ENCODE measurements at places on chromosomes 1 and 21.

- no peak for DNase-seq
These were observed 68.3 kb downstream of the CAPZB start for GRCh38 chr1:19416921-19417470.

GRCh38 chr1:43671193-43671592 lies 21.2 kb downstream of the KDM4A start:
- no peak for DNase-seq

DNA sequence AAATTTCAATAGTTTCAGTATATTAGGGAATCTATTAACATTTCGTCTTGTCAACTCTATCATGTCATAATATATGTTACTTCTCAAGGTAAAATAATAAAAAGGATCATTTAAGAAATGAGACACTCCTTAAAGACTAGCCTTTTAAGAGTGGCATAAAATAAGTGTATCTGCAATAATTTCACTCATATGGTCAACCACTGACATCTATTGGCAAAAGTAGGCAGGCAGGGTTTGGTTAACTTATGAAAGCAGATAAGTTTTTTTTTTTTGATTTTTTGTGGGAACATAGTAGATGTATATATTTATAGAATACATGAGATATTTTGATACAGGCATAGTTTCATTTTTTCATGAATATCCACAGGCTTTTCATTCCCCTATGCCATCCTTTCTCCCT lies 5.5 kb upstream of the RGS21 start:
- DNase-seq: peak; percentile 0

DNA sequence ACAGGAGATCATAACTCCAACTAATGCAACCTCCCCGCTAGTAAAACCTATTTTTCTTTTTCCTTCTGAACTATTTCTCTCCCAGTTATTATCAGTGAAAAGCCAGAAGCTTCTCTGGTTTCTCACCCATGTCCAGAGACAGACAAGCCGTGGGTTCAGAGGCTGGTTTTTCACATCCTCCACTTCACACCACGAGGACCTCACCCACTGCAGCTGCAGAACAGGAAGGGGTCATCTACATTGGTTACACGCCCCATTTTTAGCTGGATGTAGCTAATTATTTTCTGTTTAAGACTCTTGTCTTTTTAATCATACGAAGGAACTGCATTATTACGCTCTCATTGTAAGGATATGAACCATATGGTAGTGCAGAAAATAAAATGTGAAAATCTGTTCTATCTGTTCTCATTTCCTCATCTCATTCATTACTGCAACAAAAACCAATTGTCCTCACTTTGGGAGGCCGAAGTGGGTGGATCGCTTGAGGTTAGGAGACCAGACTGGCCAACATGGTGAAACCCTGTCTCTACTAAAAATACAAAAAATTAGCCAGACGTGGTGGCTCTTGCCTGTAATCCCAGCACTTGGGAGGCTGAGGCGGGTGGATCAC lies 39.1 kb upstream of the CLDN14 start:
- DNase-seq: no peak

- DNase-seq: no peak
These were observed 119.2 kb downstream of the ITSN1 start for GRCh38 chr21:33761441-33762036.

DNA sequence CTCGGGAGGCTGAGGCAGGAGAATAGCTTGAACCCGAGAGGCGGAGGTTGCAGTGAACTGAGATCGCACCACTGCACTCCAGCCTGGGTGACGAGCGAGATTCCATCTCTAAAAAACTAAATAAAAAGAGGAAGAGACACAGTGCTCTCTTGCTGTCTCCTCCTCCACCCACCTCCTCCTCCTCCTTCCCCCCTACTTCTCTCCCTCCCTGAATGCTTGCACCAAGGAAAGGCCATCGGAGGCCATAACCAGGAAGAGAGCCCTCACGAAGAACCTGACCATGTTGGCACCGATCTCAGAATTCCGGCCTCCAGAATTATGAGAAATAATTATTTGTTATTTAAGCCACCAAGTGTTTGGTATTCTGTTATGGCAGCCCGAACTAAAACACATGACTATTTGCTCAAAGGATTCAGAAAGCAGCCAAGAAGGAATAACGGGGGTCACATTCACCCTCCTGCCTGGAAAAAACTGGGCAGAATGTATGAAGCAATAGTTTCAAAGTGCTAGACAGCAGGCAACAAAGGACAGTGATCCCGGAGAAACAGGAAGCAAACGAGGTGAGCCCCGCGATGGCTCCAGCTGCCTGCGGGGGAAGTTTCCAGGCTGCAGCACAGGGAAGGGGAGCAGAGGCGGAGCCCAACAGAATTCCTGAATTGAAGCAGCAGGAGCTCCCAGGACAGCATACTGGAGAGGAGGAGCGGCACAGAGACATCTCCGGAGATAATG lies 35.8 kb downstream of the LDLRAD1 start:
- DNase-seq: no peak

DNA sequence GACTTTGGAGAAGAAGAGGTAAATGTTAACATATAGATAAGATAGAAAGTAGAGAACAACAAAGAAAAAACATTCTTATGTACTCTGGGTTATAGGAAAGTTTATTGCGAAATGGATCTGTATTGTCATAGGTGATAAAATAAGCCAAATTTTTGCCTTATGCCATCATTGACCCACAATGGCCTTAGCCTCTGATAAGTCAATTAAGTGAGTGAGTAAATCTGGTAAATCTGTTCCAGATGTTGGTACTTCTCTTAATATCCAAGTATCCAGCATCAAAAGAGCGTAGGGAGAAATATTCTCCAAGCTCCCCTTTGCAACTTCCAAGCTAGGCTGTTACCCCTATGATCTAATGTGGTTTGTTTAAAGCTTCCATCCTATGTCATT lies 38.3 kb upstream of the CLCA4 start:
- DNase-seq: no peak

DNA sequence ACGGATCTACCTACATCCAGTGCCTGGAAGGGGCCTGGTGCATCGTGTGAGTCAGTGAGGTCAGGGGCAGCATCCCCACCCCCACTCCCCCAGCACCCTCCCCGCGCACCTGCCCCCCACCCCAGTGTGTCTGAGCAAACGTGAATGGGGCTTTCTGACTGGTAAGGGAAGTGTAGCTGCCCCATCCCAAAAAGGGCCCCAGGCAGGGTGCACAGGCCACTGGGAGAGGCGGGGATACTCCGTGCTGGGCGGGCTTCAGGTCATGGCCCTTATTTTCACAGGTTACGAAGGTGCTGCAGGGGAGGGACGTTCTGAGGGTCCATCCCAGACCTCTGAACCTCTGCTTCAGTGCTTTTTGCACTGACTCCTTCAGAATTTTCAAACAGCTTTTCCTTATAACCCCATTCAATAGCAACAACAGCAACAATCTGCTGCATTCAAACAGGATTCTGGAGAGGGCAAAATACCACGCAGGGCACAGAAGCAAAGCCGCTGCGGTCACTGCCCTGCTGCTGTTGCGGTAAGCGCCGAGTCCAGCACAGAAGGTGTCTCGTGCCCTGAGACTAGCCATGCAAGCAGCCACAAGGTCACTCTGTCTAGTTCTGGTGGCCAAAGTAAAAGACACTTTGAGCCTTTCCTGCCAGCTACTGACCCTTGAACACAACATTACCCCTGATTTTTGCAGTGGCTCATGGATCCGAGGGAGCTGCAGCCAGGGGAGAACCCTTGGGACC lies 10.3 kb downstream of the TTC34 start:
- no peak for DNase-seq

DNA sequence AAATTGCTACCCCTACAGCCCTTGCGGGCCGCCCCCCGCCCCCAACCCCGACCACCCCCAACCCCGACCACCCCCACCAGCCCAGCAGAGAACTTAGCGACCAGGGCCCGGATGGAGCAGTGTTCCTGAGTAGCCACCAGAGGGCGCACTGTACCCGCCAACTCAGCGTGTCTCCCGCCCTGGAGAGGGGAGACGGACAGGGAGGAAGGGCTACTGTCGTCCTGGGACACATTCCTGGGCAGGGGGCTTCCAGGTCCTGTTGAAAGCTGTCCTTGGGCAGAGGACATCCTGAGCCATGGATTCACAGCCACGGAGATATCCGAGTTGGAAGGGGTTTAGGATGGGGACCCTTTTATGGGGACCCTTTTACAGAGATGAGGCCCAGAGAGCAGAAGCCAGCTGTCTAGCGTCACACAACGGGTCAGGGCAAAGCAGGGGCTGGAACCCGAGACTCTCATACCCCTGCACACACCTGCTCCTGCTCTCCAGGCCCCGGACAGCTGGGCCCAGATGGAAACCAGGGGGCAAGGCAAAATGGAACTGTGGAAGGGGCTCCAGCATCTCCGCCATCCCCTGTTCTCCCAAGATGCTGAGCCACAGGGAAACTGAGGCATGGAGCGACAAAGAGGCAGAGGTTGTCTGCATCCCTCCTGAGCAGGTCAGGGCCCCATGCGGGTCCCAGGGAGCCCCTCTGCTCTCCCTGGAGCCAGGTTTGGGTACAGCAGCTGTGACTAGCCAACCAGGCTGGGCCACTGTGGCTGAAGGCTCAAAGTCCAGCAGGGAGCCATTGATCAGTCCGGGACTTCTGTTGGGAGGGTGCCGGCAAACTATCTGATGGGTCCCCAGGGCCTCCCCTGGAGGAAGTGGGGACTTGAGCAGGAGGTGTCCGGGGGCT lies 25.0 kb upstream of the LAPTM5 start:
- DNase-seq: peak; percentile 62

DNA sequence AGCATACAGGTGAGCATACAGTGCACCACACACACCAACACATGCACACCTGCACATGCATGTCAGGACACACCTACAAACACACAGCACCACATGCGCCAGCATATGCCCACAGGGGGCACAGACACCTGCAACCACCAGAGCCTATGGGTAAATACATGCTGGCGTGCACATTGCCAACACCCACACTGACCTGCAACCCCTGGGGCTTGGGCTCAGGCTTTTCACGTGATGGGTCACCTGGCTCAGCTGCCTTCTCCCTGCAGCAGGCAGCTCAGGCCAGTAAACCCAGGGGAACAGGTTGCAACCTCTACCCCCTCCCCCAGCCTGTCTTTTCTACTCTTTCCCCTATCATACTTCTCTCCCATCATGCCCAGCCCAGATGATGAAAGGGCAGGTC lies 8.1 kb downstream of the CD247 start:
- no peak for DNase-seq

DNA sequence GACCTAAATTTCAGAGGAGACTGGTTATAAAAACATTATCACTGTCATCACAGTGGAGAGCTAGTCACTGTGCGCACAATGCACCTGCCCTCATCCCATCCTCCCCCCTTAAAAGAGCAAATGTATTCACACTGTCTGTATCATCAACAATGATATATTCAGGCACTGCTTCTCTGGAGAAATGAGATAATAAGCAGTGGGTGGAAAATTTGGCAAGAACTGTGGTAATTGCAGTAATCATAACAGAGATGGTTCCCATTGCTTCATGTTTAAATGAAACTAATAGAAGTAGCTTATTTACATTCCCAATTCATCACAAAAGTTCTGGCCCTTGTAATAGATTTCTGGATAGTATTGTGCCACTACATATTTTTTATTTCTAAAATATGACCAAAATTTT lies 867.4 kb upstream of the ADGRL2 start:
- no peak for DNase-seq

GRCh38 chr1:111406321-111406768 lies 21.2 kb downstream of the OVGP1 start:
- DNase-seq: peak; percentile 15

- DNase-seq: no peak
These were observed 19.5 kb upstream of the ARHGEF10L start for GRCh38 chr1:17520041-17520440.

- no peak for DNase-seq
These were observed 67.6 kb upstream of the NBPF3 start for GRCh38 chr1:21372383-21372782.

- DNase-seq: no peak
These were observed 3.1 kb upstream of the MAD2L2 start for GRCh38 chr1:11684070-11684469.

GRCh38 chr1:94050675-94051074 lies 70.3 kb downstream of the ABCA4 start:
- DNase-seq: no peak

DNA sequence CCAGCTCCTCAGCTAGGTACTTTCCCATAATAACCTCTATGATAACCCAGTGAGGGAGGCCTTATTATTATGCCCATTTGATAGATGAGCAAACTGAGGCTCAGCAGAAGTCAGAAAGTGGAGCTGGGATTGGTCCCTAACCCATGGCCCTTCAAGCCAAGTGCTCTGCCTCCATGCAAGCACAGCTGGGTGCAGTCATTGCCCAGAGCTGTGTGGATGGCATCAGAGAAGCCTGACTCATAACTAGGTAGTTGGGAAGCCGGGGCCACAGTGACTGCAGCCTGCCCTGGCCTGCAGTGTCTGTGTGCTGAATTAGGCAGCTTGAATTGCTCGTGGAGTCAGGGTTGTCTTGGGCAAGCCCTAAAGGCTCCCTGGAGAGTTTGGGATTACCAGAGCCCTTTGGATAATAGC lies 89.9 kb upstream of the SLC2A1 start:
- no peak for DNase-seq

GRCh38 chr21:33196941-33197374 lies 32.8 kb upstream of the IFNAR2 start:
- no peak for DNase-seq

- no peak for DNase-seq
These were observed 22.9 kb upstream of the DISC1 start for GRCh38 chr1:231603598-231604275.

DNA sequence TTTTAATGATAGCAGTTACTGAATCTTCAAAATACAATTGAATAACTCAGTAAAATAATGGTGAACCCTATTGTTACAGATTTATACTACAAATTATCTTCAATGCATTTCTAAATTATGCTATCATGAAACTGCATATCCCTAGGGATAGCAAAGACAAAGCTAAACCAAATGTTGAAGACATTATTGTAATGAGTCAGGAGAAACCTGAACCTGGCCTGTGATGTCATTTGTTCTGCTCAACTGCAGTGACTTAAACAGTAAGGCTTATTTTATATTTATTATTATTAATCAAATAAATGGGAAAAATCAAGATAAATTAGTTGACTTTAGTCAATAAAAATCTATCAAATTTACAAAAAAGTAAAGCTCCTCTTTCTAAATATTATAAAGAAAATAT lies 100.3 kb downstream of the UCHL5 start:
- DNase-seq: no peak

DNA sequence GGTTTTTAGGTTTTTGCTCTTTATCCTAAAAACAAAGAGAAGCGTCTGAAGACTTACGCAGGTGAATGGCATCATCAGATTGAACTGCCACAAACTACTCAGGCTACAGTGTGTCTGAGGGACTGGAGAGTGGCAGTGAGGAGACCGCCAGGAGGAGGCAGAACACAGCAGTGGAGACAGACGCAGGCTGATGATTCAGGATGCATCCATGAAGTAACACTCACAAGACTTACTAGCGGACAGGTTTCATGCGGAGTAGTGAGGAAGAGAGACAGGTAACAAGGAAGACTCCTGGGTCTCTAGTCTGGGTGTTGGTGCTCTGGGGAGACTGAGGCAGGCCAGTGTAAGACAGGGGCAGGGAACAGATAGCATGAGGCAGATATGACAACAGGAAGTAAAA lies 5.7 kb downstream of the HSF2BP start:
- no peak for DNase-seq

GRCh38 chr21:25161571-25161970 lies 445.7 kb downstream of the MRPL39 start:
- no peak for DNase-seq

GRCh38 chr1:24705260-24706073 lies 39.8 kb upstream of the CLIC4 start:
- DNase-seq: no peak

GRCh38 chr1:109186733-109187086 lies 27.0 kb upstream of the SARS1 start:
- no peak for DNase-seq

Measured in T-helper 2 cell (primary cell).